ENCODE measurements at places on chromosomes 5 and 9.

DNA sequence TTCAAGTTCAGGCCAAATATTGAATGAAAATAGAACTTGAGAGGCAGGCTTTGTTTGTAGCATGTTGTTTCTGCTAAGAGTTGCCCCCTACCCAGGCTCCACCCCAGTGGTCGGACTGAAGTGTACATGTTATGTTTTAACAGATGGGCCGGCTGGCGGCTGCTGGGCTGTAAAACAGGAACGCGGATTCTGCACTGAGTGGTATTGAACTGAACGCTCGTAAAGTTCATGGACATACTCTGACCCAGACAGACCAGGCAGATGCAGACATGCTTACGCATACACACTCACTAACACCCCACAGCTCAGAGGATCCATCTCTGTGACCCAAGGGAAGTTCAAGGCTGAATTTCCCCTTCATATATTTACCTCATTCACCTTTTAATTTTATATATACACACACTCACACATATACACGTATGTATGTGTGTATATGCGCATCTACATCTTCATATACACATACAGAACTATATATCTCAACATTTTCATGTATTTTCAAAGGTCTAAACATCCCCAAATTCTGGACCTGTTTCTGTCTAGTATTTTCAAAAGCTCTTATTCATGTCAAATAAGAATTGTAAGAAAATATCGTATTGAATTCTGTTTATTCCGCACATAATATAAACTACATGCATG is 1.4 kb downstream of the MARCHF3 start:
- DNase-seq = no peak

DNA sequence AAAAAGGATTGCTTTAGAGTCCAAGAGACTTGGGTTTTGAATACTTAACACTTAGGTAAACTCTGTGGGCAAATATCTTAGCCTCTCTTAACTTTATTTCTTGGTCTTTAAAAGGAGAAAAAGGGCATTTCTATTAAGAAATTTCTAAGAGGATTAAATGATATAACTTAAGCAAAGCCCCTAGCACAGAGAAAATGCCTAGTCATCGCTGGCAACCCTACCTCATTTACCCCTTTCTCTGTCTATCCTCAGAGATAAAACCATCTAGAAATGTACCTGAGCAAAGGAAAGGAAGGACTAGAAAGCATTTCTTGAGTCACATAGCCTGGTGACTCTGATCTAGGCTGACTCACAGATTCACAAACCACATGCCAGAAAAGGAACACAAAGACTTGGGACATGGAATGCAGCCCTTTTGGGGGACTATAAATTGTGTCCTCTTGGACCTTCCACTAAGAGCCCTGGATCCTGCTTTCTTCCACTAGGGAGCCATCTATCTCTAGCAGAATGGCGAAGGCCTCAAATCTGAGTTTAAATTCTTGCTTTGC is 120.6 kb downstream of the FOXD1 start:
- DNase-seq = no peak

GRCh38 chr9:98218562-98219363 is 26.3 kb upstream of the CORO2A start:
- no peak for DNase-seq

- DNase-seq = no peak
Measured at GRCh38 chr5:164119806-164120447, 614.5 kb downstream of the MAT2B start.

GRCh38 chr9:25427290-25427689 is 251.0 kb downstream of the TUSC1 start:
- DNase-seq = no peak

GRCh38 chr9:131546336-131547084 is 1.2 kb downstream of the PRRT1B start:
- DNase-seq = no peak

DNA sequence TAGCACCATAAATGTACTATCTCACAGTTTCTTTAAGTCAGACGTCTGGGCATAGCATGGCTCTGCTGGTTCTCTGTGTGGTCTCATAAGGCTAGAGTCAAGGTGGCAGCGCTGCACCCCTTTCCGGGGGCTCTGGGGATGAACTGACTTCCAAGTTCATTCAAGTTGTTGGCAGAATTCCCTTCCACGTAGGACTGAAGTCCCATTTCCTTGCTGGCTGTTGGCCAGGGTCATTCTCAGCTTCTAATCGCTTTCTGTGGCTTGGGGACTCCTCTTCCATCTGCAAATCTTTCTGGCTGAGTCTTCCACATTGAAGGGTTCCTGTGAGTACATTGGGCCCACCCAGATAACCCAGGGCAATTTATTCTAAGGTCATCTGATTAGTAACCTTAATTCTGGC is 211.0 kb downstream of the AGTPBP1 start:
- DNase-seq = no peak

- no peak for DNase-seq
Measured at GRCh38 chr5:159071382-159071781, 28.3 kb downstream of the EBF1 start.

GRCh38 chr5:93591323-93591945 is 8.4 kb downstream of the NR2F1 start:
- no peak for DNase-seq

DNA sequence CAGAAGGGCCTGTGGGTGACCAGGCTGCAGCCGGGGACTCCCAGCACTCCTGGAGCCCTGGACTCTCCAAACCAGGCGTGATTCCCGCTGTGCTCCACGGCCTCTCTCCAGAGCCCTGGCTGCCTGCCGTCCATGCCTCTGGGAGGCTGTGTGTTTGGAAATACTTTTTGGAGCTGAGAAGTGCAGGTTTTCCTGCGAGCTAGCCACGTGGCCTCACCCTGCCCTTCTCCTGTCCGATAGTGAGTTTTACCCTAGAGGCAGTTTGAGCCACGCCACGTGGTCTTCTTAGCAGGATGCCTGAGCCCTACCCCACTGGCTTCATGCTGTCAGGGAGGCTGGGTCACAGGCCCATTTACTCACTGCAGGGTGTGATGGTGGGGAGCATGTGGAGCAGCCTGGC is 71.3 kb downstream of the COL5A1 start:
- no peak for DNase-seq

- DNase-seq = no peak
Measured at GRCh38 chr9:113808391-113809358, 67.4 kb upstream of the ZNF618 start.

GRCh38 chr5:60649288-60649917 is 50.6 kb downstream of the DEPDC1B start:
- no peak for DNase-seq

- no peak for DNase-seq
Measured at GRCh38 chr9:31848505-31849285, 535.7 kb upstream of the ACO1 start.

GRCh38 chr5:3522491-3522890 is 73.1 kb upstream of the IRX1 start:
- no peak for DNase-seq

GRCh38 chr5:67490543-67491321 is 294.1 kb upstream of the CD180 start:
- DNase-seq = no peak

DNA sequence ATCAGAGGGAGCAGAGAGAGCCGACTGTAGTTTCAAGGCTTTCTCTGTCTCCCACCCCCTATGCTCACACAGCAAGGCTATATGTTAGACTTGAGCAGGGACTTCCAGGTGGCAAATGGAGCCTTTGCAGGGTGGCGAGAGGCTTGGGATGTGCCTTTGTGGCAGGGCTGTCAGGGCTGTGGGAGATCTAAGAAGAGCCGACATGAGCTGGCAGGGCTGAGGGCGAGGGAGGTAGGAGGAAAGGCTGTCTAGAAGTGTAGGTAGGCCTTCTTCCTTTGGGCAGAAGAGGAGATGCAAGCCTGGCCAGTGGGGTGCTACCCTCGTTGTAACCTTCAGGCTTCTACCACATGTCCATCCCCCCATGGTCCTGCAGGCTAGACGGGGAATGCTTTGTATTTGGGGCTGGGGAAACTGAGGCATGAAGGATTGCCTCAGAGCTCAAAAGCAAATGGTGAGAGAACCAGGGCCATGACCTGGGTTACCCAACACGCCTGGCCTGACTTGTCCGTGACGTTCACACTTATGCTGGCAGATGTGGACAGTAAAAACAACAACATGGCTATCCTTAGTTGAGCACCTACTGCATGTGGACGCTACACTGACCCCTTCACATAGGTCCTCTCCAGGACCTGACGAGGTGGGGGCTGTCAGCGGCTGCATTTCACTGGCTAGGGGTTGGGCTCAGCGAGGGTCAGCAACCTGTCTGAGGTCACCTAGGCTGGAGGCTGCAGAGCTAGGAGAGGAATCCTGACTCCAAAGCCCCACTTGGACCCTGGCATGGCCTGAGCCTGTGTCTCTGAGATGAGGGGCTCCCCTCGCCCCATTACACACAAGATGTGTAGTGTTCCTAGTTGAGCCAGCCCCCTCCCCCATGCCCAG is 15.3 kb downstream of the CXXC5 start:
- DNase-seq = no peak

GRCh38 chr9:84271531-84271900 is 69.0 kb downstream of the SLC28A3 start:
- peak; percentile 8 for DNase-seq
